ENCODE measurements at places on chromosomes 1 and 21. TPM values are rescaled to one million over a fixed set of nuclear protein-coding genes. Genes with fewer than 3 reads are reported as not detected.

GRCh38 chr1:201317551-201317950 is 34.2 kb downstream of the PKP1 start:
- no peak overlapping the region for H3K27ac ChIP-seq
- no peaks in the 10 kb centered on the region for H3K36me3 ChIP-seq
- no peaks in the 10 kb centered on the region for H3K27me3 ChIP-seq
- no peaks in the 10 kb centered on the region for H3K4me1 ChIP-seq
- no peak for DNase-seq

GRCh38 chr1:205545991-205546390 is 41.5 kb downstream of the CDK18 start:
- H3K4me3 ChIP-seq: no peak overlapping the region
- H3K27ac ChIP-seq: no peak overlapping the region
- DNase-seq: no peak
- H3K4me1 ChIP-seq: no peaks in the 10 kb centered on the region
- H3K36me3 ChIP-seq: no peaks in the 10 kb centered on the region

Gene SELENBP1
- 41.8 TPM for total RNA-seq

DNA sequence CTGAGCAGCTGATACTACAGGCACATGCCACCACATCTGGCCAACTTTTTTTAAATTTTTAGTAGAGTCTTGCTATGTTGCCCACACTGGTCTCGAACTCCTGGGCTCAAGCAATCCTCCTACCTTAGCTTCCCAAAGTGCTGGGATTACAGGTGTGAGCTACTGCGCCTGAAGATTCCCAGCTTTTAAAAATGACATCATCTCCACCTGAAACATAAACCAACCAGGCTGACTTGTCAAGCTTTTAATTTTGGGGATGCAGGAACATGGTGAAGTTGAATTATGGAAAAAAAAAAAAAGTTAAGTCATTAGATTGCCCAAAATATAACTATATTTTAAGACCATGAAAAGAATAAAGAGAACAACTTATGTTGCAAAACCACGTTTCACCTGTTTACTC is 186.3 kb upstream of the DMRTA2 start:
- no peak overlapping the region for H3K4me3 ChIP-seq
- no peaks in the 10 kb centered on the region for H3K36me3 ChIP-seq
- no peak for DNase-seq
- no peaks in the 10 kb centered on the region for H3K27me3 ChIP-seq
- H3K27ac ChIP-seq: no peak overlapping the region

Gene SLC1A7
- total RNA-seq: 0.42 TPM

DNA sequence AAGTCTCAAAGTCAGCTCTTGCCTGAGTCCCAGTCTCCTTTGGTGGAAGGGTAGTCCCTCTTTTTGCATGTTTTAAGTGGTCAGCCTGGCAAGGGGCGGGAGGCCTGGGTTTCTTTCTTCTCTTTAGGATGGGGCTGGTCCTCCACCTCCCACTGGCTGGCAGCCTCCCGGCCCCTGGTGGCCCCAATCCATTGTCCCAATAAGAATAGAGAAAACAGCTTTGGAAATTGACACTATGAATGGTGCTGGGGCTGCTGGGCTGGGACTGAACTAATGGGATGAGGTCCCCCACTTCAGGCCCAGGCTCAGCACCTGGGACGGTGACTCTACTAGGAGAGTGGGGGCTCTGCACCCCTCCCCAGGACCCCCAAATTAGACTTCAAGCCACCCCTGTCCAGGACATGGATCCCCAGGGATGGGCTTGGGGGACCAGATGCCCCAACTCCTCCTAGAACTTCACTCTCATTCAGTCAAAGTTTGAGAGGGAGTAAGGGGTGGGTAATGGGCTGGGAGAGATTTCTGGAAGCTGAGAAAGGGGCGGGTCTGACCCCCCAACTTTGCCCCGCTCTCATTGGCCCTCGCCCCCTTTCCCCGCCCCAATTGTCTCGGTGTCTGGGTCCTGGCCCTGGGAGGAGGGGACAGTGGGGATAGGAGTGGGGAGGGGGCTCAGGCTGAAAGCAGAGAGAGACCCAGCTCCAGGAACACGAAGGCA is 18.2 kb downstream of the SLC27A3 start:
- no peaks in the 10 kb centered on the region for H3K27me3 ChIP-seq
- H3K4me1 ChIP-seq: peaks cover 4% of the 10 kb centered on the region
- no peak overlapping the region for H3K4me3 ChIP-seq
- no peak overlapping the region for H3K27ac ChIP-seq
- H3K36me3 ChIP-seq: no peaks in the 10 kb centered on the region

DNA sequence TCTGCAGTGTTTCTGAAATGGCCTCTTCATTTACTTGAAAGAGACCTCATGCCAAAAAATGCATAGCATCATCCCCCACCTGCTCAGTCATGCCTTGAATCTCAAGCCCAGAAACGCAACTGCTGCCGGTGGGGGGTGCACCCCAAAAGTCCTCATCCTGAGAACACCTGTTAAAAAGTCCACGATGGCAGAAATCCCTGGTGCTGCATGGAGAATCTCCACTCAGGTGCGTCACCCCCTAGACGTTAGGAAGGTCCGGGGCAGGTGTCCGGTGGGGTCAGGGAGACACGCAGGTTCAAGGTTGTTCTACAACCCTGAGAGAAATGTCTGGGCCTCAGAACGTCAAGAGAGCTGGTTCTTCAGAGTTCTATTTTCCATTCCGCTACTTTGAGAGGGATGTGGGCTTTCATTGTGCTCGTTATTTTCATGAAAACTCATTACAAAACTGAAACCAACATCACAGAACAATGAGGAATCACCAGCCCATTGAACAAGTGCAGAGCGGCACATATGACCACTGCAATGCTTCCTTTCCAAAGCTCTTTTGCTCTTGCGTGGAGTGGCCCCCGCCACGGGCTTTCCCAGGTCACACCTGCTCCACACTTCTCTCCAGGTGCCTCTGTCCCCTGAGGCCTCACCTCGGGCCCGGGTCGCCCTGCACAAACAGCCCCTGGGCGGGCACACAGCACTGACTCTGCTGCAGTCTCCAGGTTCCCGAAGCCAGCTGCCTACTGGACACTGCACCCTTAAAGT is 201.9 kb downstream of the TOMM20 start:
- peak overlapping the region; percentile 18 for H3K4me3 ChIP-seq
- peaks cover 14% of the 10 kb centered on the region for H3K4me1 ChIP-seq
- peak overlapping the region; percentile 46 for H3K27ac ChIP-seq
- no peaks in the 10 kb centered on the region for H3K27me3 ChIP-seq
- DNase-seq: no peak
- no peaks in the 10 kb centered on the region for H3K36me3 ChIP-seq

DNA sequence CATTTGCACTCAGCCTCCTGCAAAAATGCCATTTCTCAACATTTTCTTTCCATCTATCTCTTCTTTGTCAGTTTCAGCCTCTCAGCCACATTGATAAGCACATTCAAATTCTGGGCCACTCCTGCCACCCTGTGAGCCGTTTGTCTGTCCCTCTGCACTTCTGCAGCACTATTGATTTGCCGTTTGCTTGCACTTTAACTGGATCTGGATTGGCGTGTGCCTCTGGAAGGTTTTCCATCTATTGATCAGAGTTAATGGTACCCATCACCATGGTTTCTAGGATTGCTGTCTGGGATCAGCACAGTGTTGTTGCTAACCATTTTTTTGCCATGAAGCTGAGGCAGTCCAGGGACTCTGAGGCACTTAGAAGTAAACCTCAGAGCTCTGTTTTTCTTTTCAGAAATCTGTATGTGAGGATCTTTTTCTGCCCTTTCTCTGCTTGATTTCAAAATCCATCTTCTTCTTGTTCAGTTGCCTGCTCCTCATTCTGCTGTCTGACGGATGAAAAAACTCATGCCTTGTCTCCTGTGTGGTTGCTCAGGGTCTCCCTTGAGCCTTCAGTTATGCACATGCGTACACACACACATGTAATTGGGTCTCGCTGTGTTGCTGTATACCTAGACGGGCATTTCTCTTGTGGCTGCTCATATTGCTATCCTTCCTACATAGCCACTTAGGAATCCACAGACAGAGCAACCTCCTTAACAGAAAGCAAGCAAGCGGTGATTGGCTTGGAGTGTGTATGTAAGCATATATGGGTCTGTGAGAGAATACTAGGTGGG is 67.9 kb downstream of the NOS1AP start:
- H3K4me1 ChIP-seq: peaks cover 31% of the 10 kb centered on the region
- no peak for DNase-seq
- H3K27me3 ChIP-seq: no peaks in the 10 kb centered on the region
- H3K27ac ChIP-seq: no peak overlapping the region
- H3K4me3 ChIP-seq: no peak overlapping the region

DNA sequence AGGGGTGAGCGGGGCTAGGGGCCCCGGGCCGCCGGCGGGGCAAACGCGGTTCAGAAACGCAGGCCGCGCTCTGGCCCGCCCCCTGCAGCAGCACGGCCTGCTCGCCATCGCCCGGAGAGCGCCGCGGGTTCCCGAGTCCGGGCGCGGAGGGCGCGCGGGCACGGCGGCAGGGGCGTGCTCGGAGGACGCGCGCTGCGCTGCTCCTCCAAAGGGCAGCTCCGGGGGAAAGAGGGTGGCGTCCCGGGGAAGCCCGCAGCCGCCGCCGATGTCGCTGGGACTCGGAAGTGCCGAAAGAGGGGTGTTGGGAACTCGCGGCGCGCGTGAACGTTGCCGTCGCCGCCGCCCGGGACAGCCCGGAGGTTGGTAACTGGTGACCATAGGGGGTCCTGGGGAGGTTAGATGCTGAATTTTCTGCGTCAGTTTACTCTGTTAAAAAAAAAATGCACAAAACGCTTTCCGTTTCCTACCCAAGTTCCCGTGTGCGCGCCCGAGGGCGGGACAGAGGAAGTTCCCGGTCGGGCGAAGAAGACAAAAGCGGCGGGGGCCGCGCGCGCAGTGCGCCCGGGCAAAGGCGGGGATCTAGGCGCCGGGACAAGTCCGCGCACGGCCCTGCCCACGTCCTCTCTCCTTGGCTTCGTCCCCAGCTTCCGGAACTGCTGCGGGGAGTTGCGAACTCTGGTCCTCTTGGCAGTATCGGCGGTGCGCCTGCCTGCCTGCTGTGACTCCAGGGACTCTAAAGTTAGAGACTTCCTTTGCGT is at the start of gene HHAT:
TSS of gene HHAT (plus strand) at position 157 of the 758 bp plus-strand sequence. CDS start 20,074 bp downstream, outside the sequence.
- peaks cover 18% of the 10 kb centered on the region for H3K4me1 ChIP-seq
- no peaks in the 10 kb centered on the region for H3K27me3 ChIP-seq
- peak within 1 kb of the TSS; percentile 82 for H3K27ac ChIP-seq
- DNase-seq: peak; percentile 28

GRCh38 chr1:196951711-196952394 is 8.3 kb downstream of the CFHR2 start:
- H3K27me3 ChIP-seq: no peaks in the 10 kb centered on the region
- H3K4me3 ChIP-seq: no peak overlapping the region
- no peak overlapping the region for H3K27ac ChIP-seq
- DNase-seq: no peak

- no peak overlapping the region for H3K27ac ChIP-seq
- no peaks in the 10 kb centered on the region for H3K4me1 ChIP-seq
- peak; percentile 7 for DNase-seq
- no peak overlapping the region for H3K4me3 ChIP-seq
- no peaks in the 10 kb centered on the region for H3K27me3 ChIP-seq
Observed at GRCh38 chr21:15221799-15222386, 157.1 kb upstream of the NRIP1 start.

Data from thoracic aorta (tissue), 2 donors.